ENCODE measurements at places on chromosomes 1 and 21.

- no peak for DNase-seq
Observed at GRCh38 chr1:45863218-45863617, 59.8 kb downstream of the MAST2 start.

GRCh38 chr1:6087377-6087772 is 41.7 kb downstream of the KCNAB2 start:
- DNase-seq: no peak

DNA sequence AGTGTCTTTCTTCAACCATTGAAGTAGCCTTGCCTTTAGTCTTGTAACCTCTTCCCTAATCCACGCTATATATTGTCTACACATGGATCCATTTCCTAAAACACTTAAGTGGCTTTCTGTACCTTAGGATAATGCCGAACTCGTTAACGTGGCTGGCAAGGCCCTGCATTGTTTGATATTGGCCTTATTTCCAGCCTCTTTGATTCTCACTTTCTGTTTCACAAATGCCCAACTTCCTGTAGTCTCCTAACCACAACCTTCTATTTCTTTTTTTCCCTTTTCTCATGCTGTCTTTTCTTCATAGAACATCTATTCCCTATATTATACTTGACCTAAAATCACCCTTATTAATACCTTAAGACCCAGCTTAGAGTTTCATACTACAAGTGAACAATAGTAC is 536.0 kb downstream of the LMO4 start:
- DNase-seq: no peak

GRCh38 chr1:28246427-28246832 is 10.5 kb downstream of the ATP5IF1 start:
- peak; percentile 88 for DNase-seq

DNA sequence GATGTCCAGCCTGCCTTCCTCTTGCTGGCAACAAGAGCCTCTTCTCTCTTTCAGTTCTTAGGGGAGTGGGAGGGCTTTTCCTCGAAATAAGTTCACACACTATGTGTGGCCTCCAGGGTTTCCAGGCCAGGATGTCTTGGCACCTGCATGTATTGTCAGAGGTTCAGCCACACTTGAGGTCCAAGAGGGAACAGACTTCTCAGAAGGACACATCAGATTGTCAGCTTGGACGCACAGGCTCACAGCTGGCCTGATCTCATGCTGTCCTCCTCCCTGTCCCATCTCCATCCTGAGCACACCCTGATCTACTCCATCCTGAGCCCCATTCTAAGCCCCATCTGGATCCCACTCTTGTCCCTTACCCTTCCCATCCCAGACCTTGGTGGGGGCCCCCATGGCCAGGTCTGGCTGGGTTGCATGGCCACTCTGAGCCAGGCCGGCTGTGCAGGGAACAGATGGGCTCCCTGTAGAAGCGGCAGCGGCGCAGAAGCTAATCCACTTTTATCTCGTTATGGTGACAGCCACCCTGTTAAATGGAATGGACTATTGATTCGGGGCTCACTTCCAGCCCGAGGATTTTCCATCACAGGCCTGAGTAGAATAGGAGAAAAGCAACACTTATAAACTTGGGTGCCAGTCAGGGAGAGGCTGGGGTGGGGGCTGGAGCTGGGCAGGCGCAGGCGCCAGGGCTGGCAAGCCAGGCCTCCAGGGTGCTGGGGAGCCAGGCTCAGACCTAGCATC is 85.1 kb upstream of the CSF3R start:
- no peak for DNase-seq

DNA sequence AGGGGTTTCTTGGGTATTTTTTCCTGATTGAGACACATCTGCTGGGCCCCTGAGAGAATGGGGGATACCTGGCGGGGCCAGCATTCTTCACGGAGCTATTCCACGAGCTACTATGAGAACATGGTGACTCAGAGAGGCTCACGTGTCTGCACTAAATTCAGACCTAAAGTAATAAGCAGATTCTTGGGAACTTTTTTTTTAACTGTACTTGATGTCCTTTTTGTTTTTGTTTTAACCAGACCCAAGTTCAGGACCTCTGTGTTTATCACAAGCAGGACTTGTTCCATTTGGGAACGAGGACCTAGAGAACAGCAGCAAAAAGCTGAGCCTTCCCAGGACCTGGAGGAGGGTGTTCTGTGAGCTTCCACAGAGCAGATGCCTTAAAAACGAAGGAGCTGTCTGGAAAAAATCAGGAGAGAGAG is 44.0 kb downstream of the EVA1C start:
- DNase-seq: no peak

- DNase-seq: no peak
Observed at GRCh38 chr1:17009706-17010105, 2.0 kb downstream of the ATP13A2 start.

DNA sequence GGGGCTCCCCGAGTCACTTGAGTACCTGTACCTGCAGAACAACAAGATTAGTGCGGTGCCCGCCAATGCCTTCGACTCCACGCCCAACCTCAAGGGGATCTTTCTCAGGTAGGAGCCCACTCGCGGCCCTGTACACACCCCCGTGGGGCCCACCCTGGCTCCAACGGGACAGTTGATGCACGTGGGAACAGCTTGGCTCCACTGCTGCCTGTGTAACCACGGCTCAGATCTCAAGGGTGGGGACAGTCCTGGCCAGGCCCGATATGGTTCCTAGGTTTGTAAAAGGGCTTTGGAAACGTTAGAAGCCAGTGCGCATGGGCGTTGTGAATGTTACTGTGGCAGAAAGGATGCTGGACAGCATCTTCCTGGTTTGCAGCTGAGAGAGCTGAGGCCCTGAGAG is 18.8 kb downstream of the PODN start:
- DNase-seq: no peak

- DNase-seq: no peak
Observed at GRCh38 chr1:208298593-208299269, 54.5 kb upstream of the PLXNA2 start.

DNA sequence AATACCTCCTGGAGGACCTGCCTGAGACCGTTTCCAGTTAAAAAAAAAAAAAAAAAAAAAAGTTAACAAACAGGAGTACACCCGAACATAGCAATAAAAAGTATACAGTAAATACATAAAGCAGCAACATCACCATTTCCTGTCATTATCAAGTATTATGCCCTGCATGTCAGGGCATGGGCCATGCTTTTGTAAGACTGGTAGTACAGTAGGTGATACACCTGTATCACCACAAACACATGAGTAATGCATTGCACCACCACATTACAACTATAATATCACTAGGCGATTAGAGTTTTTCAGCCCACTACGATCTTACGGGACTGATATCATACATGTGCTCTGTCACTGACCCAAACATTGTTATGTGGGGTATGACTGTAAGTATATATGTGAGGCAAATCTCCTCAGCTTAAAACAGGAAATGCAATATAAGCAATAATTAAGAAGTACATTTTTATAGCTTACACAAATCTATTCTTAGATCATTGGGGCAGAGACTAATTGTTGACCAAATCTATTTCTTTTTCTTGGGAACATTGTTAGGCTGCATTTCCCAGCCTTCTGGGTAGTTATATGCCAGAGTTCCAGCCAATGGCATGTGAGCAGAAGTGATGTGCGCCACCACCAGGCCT is 98.1 kb downstream of the PLD5 start:
- DNase-seq: no peak

- no peak for DNase-seq
Observed at GRCh38 chr1:235741294-235741693, 91.7 kb upstream of the GNG4 start.

DNA sequence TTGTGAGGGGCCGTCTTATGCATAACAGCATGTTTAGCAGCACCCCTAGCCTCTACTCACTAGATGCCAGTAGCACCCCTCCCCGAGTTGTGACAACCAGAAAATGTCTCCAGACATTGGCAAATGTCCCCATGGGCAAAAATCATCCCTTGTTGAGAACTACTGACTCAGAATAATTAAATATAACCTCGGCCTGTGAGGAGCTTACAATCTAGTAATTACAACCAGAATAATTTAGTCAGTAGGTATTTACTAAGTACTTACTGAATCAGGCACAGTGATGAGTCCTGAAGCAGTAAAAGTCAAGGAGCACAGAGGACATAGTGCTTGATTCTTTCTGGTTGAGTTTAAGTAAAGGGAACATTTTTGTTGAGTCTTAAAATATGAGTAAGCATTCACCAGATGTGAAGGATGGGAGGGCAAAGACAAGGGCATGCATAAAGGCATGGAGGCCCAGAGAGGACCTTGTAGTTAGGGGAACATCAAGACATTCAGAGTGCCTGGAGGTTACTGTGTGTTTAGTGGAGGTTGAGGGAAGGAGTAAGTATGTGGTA is 44.1 kb upstream of the KCNQ4 start:
- no peak for DNase-seq

DNA sequence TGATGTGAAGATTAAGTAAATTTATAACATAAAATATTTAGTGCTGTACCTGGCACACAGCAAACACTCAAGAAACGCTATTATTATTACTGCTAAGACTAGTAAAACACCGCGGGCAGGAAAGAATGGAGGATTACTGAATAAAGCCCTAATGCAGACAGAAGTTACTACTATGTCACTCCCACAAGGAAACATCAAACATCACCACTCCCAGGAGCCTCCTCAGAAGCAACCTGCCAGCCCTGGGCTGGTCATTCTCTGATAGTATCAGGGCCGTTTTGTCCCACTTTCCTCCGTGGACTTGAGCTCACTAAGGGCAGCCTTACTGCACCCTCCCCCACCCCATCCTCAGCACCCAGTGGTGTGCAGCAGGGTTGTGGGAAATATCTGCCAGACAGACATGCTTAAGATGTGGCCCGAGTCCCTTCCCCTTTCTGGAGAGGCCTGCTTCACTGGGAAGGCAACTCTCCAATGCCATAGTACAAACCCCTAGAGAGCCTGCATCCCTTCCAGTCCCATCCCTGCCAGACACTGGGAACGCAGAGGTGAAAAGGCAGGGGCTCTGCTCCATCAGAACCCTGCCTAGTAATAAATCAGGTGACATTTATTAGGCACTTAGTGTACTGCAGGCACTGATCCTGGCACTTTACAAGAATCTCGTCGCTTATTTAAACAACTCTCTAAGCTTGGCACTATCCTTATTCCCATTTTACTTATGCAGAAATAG is 41.7 kb upstream of the ECE1 start:
- DNase-seq: no peak

- no peak for DNase-seq
Observed at GRCh38 chr1:2412773-2413494, 570 bp upstream of the PEX10 start.

GRCh38 chr1:54273795-54274163 is 73.8 kb downstream of the MRPL37 start:
- DNase-seq: no peak

DNA sequence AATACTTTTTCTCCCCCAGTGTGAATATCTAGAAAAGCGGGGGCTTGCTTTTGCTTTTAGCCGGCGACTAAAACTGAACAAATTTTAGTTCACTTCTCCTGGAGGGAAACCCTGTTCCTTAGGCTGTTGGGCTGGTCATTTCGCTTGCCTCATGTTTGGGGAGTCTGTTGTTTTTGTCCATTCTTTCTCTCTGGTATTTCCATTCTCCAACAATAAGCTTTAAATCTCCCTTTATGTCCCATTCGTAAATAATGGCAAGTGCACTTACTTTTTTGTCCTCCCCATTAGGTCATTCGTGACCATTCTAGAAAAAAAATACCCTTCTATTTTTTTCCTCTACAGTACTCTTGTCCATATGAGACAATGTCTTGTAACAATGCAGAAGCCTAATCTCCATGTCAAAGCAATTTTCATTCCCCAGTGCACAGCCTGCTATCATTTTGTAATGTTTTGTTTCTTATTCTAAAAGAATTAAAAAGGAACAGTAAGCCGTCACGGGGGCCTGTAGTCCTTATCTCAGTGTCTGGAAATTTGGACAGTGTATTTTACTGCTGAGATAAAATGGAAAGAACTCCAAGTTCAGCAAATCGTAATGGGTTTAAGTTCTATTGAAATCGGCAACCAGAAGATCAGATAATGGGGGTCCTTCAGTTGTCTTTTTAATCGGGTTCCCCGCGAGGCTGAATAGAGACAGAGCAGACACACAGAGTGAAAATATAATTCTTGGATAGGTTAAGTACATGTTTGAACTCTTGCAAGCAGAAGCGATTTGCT is 21.8 kb downstream of the PROX1 start:
- DNase-seq: no peak

DNA sequence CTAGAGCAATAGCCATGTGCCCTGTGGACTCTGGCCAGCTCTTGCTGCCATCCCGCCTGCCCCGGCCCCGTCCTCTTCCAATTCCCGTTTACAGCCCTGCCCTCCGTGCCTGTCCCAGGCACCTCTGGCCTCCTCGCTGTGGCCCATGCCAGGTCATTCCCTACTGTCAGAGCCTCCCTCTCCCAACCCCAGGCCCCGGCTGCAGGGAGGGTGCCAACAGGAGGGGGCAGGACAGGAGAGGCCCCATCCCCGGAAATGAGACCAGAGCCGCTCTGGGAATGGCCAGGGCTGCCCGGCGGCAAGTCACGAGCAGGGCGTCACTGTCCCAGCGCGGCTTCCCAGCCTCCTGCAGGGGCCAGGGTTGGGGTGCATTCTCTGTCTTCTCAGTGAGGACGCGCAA is 23.5 kb upstream of the TSPEAR start:
- DNase-seq: no peak

- no peak for DNase-seq
Observed at GRCh38 chr1:33466159-33466558, 6.3 kb upstream of the ZSCAN20 start.

GRCh38 chr1:101406681-101407080 is 169.9 kb downstream of the S1PR1 start:
- no peak for DNase-seq

- no peak for DNase-seq
Observed at GRCh38 chr1:115107516-115108260, 18.4 kb upstream of the TSPAN2 start.
